ENCODE measurements at places on chromosomes 16 and 17.

- no peak for DNase-seq
These were observed 10.8 kb downstream of the CDK5R1 start for GRCh38 chr17:32497431-32498205.

DNA sequence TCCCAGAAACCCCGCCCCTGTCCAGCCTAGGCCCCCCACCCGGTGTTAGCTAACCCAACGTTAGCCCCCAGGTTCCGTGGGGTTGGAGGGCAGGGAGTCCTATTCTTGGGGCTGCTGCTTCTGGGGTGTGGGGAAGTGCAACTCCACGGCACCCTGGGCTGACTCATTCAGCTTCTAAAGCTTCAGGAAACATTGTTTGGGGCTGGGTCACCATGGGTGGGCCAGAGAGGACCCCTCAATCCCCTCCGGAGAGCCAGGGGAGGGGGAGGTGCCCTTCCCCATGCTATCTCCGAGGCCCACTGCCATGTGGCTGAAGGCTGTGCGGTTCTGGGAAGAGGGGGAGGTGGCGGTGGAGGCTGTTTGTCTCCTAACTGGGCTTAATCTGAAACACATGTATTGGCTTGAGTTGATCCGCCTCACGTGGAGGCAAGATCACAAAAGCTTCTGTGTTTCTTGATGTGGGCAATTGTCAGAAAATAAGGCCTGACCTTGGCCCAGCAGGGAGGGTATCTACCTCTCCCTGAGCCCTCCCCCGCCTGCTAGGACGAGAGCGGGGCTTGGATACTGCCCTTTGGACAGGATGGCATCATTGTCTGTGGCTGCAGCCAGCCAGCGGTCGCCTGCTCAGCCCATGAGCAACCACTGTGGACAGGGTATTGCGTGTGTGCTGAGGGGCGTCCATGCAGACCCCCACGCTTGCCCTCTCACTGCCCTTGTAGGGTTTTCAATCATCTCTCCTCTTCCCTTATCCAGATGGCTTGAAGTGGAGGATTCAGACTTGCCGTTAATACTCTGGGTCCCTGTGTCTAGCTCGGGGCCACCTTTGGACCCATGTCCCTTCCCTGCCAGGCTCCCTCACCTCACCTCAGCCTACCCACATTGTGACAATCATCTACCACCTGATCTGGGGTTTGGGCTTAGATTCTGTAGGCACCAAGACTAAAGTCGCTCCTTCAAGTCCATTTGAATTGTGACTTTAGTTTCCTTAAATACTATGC, 1.3 kb downstream of the SERPINF1 start:
- DNase-seq = peak; percentile 66

DNA sequence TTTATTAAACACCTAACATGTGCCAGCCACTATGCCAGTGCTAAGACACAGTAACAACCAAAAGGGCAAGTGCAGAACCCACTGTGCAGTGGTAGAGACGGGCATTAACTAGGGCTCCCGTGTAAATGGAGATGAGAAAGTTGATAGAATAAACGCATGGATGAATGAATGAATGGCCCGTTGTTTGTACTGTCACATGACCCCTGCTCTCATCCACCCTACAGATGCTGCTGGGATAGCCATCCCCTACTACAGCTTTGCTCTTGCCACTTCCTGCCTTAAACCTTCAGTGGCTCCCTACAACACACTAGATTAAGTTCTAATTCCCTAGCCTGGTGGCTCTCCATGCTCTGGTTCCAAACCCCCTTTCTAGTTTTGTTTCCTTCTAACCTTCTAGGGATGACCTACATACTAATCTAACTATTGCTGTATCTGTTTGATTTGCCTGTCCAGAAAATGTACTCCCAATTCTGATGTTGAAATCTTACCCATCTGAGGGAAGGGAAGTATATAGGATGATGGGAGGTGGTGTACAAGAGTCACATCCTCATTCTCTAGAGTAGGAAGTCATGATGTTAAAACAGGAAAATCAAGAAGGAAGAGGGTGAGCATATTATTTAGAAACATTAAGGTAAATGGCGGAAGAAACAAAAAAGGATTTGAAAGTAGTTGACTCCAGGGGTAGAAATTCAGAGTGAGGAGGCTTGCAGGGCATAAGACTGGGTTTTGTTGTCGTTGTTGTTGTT, 11.4 kb upstream of the TNRC6C start:
- no peak for DNase-seq

DNA sequence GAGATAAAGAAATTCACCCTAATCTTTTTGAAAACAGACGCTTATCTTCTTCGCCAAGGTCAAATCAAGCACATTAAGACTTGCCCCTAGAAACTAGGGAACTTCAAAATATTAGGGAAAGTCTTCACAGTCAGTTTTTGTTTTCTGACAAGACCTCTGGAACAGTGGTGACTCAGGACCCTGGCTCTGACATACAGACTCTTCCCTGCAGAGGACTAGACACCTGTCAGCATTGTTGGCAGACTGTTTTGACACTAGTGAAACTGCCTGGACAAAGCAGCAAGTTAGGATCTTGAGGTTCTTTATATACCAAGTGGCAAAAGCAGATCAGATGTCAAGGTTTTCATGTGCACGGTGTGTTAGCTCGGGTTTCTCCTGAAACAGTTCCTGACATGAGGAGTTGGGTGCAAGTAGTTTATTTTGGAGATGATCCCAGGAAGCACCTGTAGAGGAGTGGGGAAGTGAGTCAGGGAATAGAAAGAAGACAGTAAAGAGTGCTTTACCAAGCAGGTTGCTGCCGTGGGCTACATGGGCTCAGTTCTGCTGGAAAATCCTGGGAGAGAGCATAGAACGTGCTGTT, 182.0 kb upstream of the IRX5 start:
- no peak for DNase-seq

- DNase-seq = no peak
These were observed 75.2 kb downstream of the CDRT15 start for GRCh38 chr17:14161419-14161818.

DNA sequence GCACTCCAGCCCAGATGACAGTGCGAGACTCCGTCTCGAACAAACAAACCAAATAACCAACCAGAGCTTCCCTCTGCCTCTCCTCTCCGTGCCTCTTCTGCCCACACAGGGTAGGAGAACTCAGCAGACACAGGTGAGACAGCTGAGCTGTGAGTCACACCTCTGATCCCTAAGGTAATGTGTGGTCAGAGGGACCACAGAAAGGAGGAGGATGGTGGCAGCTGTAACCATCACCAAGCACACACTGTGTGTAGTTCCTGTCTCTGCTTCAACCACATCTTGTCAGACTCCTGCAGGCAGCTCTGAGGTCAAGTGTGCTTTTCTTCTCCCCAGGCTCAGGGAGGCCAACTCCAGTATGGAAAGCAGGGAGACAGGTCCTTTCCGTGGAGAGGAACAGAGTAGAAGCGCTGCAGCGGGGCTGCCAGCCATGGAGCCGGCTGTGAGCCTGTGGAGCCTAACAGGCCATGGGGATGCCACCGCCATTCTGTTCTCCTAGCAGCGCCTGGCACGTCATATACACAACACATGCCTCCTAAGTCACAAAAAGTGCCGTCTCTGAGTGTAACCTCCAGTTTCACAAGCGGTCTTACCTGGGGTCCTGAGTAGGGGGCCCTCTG, 7.1 kb downstream of the NUDT16L1 start:
- DNase-seq = no peak

DNA sequence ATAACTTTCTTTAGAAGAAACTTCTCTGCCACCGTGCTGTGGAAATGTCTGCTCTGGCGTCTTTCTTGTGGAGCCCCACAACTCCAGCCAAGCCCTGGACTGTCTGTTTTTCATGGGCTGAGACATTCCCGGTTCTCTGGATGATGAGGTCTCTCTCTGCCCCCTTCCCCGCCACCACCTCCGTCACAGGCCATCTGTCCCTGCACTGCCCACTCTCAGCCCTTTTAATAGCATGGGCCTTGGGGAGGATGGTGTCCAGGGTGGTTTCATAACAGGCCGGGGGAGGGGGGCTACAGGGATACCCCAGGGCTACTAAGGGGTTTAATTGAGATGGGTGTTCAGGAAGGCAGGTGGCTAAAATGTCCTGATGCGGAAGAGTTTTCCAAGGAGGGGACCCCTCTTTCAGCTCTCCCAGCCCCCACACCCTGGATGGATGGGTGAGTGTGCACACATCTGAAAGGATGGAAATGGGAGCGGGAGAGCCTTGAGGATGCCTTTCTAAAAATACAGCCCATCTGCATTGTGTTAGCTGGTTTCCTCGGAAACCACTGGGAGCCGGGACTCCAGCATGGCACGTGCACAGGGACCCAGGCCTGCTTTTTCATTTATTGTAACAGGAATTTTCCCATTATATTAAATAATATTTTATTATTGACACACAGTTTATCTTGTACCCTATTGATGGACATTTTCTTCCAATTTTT, 14.6 kb upstream of the NDRG4 start:
- no peak for DNase-seq

DNA sequence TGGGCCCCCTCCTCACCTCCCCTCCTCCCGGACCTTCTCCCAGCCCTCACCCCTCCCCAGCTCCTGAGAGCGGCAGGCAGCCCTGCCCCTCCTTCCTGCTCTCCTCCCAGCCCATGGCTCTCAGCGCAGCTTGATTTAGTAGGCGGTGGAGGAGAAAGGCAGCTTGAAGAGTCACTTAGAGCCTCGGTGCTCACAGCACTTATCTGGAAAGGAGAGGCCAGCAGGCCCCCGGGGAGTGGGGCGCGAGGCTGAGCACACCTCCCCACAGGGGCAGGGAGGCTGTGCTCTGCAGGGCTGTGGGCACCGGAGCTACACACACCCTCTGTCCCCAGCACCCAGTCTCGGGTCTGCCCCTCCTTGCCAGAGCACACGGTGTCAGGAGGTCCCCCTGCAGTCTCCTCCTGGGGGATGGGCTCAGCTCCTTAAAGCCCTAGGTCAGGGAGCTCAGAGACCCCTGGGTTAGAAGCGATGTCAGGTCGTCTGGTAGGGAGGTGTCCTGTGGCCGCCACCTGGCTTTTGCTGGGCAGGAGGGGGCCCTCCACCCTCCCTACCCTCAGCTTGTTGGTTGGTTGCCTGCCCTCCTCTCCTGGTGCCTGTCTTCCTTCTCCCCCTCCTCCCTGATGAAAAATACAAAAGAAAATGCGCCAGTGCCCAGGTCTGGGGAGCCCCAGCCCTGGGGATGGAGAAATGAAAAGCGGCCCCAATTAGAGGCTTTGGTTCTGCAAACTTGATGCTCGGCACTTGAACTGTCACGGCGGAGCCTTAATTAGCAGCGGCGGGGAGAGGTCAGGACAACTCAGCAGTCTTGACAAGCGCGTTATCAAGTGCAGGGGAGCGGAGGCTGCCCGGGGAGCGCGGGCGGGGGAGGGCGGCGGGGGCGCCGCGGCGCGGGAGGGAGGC, 151.1 kb upstream of the GSE1 start:
- peak; percentile 57 for DNase-seq

DNA sequence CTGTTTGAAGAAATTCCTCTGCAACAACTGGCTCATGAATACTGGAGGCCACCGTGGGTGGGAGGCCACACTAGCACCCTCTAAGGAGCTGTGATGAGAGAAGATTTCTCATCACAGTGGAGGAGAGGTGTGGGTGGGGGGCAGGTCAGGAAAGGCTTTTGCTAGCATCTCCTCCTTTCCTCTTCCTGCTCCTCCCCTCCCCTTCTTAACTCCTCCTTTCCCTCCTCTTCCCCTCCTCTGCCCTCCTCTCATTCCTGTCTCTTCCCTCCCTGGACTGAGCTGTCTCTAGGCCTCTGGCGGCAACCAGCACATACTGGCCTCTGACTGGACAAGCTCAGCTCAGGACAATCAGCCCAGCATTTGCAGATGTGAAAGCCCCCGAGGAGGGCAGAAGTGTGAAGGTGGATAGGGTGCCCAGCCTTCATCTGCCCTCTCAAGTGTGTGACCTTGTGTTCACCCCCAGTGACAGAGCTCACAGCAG, 19.0 kb upstream of the LHX1 start:
- DNase-seq = no peak

GRCh38 chr17:50218771-50219315, 17.4 kb upstream of the COL1A1 start:
- no peak for DNase-seq

DNA sequence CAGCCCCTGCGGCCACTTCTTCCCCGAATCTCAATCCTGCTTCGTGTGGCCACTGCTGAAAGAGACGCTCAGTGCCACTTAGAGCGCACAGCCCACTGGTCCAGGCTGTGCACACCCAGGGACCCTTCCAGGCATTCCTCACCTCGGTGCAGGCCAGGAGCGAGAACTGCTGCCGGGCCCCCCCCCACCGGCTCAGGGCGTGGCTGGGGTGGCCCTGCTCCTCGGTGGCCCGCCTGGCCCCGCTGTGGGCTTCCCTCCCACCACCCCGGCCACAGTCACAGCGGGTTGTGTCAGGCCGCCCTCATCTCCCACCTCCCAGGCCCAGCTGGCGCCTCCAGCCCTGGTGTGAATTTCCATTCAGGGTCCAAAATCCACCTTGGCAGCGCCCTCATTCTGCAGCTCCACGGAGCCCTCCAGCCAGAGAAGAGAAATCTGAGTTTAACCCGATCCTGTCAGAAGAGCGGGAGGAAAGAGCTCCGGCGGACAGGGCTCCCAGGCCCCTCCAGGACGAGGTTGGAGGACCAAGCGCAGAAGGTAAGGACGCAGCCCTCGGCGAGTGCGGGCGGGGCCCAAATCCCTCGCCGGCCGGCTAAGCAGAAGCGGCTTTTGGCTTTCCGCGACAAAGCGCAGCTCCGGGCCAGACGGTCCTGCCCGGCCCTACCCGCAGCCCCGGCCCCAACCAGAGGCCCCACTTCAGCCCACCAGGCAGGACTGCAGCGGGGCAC, 12.0 kb downstream of the TBC1D16 start:
- DNase-seq = no peak

DNA sequence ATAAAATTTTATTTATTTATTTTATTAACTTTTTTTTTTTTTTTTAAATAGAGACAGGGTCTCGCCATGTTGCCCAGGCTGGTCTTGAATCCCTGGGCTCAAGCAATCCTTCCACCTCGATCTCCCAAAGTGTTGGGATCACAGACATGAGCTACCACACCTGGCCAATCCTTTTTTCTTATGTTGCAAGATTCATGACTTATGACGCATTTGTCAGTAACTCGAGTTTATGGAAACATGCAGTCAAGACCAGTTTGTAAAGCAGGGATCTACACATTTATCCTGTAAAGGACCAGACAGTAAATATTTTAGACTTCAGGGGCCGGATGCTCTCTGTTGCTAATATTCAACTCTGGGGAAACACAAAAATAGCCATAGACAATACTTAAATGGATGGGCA, 9.4 kb upstream of the MAP2K6 start:
- DNase-seq = no peak

DNA sequence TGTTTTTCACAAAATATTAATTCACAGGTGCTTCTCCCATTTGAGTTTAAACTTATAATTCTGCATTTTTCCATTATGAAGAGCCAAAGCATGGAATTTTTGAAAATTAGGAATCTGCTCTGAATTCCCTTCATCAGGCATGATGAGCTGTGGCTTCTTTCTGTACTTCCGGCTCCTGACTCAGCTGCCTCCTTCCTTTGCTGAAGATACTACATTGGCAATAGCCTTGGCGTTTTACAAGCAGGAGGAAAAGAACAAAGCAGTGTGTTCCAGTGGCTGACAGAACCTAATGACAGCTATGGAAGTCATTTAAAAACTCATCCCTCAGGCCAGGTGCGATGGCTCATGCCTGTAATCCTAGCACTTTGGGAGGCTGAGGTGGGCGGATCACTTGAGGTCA, 18.4 kb upstream of the USP36 start:
- no peak for DNase-seq

- no peak for DNase-seq
These were observed 10.2 kb upstream of the SEC14L5 start for GRCh38 chr16:4947722-4948503.

Measured in left cardiac atrium (tissue), 4 donors.